ENCODE measurements at places on chromosomes 1 and 21. TPM values are rescaled to one million over a fixed set of nuclear protein-coding genes. Genes with fewer than 3 reads are reported as not detected.

DNA sequence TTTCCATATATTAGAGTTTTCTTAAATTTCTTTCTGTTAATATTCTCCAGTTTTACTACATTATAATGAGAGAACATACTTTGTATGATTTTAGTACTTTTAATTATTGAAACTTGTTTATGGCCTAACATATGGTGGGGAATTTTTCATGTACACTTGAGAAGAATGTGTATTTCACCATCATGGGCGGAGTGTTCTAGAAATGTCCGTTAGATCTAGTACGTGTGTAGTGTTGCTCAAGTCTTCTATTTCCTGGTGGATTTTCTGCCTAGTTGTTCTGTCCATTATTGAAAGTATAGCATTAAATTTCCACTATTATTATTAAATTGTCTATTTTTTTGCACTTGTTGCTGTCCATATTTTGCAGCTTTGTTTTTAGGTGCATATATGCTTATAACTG lies 64.0 kb upstream of the RGS21 start:
- no peak for DNase-seq

The PPFIA4 gene
- total RNA-seq: 19.6 TPM

The LRRC71 gene
- not detected for total RNA-seq

GRCh38 chr1:41851589-41851988 lies 67.1 kb downstream of the HIVEP3 start:
- peak; percentile 18 for DNase-seq

- no peak for DNase-seq
These were observed 87.7 kb downstream of the KCNJ6 start for GRCh38 chr21:37828556-37828955.

DNA sequence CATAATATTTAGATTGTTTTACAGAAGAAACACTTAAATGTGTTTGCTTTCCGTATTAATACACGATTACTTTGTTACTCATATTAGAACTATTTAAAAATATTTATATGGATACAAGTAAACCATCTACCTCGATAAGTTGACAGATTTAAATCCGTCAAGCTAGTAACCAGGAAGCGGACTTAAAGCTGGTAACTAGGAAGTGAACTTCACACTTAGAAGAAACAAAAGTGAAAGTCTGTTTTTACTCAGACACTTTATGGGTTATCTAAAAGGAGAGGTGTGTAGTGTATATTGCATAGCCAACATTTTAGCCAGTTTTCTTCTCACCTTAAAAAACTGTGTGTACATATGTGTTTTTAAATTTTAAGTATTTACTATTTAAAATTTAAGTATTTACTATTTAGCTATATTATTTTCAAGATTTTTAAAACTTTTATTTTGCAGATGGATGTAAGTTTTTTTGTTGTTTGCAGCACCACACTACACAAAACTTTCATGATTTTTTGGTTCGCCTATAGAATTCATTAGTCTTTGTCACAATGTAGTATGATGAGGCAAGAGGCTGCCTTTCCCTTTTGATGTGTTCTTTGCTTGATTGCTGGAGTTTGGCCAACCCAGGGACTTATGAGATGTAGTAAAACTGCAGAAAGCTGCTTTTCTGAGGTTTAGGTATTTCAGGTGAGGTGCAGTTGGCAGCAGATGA lies 2.7 kb downstream of the USP25 start:
- peak; percentile 68 for DNase-seq

The TMEM69 gene
- total RNA-seq: 18.7 TPM

The PRDM15 gene
- total RNA-seq: 22.1 TPM

The KRTAP20-4 gene
- total RNA-seq: not detected

The FCGR2B gene
- 7.1 TPM for total RNA-seq

The LCE6A gene
- not detected for total RNA-seq

GRCh38 chr1:63640633-63641567 lies 47.7 kb downstream of the PGM1 start:
- no peak for DNase-seq

The GUCA2B gene
- total RNA-seq: not detected

The HSD11B1 gene
- not detected for total RNA-seq

- no peak for DNase-seq
These were observed 65.2 kb upstream of the VAMP3 start for GRCh38 chr1:7705908-7706216.

The KRTAP12-2 gene
- total RNA-seq: not detected

- DNase-seq: no peak
These were observed 197.8 kb downstream of the FOXD2 start for GRCh38 chr1:47635597-47635996.

GRCh38 chr1:194339471-194339870 lies 1153.1 kb upstream of the B3GALT2 start:
- no peak for DNase-seq

GRCh38 chr1:24961961-24962861 lies 32.1 kb upstream of the RUNX3 start:
- no peak for DNase-seq

DNA sequence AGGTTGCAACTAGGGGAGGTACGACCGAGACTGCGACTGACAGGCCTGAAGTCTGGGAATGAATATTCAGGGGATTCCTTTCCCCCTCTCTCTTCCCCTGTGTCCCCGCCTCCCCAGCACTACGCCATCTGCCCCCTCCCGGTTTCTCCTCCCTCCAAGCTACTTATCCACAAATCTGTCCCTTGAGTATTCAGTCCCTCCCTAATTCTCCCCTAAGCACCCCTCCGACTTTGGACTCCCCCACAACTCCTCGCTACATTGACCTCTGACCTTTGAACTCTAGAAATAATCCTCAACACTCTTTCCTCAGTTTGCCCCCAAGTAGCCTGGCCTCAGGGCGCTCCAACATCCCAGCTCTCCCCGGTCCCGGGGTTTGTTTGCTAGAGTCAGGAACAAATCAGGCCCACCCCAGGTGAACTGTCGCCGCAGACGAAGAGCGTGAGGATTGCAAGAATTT lies 393 bp downstream of the LYSMD1 start:
- DNase-seq: no peak

The MIXL1 gene
- total RNA-seq: not detected

The TMEM240 gene
- not detected for total RNA-seq

DNA sequence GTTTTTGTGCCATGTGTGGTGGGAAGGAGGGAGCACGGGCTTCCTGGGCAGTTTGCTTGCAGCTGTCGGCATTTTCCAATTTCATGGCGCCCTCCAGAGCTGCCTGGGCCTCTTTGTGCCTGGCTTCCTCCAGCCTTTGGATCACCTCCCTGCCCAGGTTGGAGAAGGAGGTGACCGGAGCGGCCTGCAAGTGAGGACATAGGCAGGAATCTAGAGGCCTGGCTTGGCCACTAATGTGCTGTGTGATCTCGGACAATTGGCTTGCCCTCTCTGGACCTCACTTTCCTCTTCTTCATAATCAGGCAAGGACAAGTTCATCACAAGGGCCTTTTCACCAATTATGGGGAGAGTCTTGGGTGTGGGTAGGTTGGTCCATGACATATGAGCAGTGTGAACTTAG lies 245.1 kb downstream of the MATN1 start:
- no peak for DNase-seq

DNA sequence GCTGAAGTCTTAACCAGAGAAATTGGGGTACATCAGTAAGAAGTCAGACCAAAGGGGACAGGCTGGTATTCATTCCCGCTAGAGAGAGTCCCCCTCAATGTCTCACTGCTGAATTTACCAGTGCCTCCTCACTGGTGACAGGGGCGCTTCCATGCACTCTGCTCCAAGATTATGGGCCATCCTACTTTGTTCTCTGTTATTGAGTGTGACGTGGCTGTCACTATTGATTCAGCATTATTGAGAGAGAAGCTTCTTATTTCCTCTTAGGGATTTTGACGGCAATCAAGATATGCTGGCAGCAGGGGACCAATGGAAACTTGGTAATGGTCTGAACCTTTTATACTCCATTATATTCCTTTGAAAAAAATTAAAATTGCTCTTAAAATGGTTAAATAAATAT lies 118.6 kb downstream of the SYF2 start:
- peak; percentile 2 for DNase-seq

DNA sequence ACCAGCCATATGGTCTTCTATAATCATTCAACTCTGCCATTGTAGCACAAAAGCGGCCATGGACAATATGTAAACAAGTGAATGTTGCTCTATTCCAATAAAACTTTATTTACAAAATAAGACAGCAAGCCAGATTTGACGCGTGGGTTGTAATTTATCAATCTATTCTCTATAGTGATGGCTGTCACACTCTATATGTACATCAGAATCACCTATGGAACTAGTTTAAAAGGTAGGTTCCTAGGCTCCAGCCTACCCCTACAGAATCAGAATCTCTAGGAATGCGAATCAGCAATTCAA lies 7.7 kb downstream of the BCL2L15 start:
- DNase-seq: no peak

DNA sequence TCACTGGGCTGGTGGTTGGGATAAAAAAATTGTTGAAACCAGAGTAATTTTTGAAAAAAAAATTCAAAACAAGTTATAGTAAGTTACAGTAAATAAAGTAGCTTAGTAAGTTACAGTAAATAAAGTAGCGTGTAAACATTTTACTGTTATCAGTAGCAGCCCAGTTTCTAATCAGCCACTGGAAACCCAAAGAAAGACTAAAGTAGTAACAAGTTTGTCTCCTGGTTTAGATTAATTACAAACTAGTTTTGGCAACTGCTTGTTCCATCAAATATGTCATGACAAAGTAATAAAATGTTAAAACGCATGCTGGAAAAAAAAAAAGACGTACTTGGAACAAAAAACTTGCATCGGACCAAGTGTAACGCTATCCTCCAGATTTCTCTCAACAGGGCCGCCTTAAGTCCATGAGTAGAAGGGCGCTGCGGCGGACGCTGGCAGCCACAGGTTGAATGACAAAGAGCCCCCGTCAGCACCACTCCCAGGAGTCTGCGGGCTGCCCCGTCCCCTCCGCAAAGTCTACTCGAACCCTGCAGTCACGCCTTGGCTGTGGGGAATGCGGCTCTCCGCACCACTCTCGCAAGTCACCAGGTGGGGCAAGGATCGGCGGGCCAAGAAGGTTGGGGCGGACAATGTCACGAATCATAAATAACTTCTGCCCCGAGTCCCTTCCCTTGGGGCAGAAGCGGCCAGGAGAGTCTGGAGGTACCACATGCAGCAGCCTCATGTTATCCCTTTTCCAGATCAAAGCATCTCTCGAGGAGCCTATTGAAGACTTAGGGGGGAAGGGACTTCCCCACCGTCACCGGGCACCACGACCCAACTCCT lies 837 bp downstream of the SLC16A1 start:
- DNase-seq: peak; percentile 72

DNA sequence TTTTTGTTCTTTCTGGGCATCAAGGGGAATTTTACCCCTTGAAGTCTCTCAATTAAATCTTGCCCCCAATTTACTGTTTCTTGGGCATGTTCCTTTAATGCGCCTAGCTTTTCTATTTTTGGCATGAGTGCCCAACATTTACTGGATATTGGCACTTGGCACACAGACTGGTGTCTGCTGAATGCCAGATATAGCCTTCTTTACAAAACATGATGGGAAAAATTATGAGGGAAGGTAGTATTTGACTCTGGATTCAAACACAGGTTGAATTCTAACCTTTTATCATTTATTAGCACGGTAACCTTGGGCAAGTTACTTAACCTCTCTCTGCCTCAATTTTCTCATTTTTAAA lies 88.3 kb upstream of the GPR52 start:
- DNase-seq: no peak

DNA sequence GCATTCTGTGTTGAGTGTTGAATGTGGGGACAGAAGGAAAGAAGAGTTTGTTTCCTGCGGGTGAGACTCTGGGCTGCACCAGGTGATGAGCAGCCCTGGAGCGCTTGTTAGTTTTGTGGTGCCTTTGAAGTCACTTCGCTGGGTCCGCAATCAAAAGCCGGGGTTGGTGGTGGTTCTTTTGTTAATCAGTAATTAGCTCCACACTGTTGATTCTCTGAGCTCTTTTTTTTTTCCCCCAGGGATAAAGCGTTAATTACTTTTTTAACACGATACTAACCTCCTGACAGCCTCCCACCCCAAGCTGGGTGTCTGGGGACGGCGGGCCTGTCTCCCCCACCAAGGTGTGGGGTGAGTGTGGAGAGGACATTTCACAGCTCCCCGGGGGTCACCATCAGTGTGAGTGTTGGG lies 56.6 kb downstream of the AGPAT3 start:
- peak; percentile 6 for DNase-seq

The GSTM1 gene
- 43.1 TPM for total RNA-seq

DNA sequence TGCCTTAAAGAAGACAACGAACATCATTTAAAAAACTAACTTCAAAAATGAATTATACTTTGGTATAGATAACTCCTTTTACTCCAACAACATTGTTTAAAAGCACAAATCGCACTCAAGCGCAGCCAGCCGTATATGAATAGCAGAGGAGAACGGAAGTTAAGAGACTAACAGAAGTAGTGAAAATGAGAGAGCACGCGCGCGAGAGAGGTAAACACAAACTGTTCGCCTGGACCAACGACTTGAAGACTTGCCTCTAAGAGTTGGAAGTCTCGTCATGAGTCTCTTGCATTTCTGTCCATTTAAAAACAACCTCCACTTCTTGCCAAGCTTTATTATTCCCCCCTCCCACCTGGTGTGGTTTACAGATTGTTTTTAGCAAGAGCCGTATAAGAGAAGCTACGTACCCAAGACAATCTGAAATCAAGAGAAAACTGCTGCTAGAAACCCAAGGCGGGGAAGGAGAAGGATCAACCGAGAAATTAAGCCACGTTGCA lies 479 bp downstream of the SELENOF start:
- DNase-seq: no peak

DNA sequence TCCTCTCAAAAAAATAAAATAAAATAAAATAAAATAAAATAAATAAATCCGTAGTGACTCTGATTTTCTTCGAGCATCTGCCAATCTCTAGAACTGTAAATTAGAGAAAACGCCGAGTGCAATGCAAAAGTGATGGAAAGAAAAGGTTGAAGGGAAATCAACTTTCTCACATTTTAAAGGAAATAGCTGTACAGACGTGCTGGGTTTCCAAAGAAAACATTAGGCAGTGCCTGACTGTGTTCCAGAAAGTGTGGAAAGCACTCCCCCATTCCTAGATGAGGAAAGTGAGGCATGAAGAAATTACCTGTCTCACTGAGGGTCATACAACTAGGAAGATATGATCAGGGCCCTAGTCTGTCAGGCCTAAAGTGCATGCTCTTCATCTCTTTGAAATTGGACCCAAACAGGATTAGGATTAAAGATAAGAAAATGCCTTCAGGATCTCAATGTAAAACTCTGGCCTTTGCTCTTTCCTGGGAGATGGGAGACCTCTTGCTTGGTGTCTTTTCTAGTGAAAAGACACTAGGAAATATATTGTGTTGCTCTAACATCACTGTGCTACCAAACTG lies 1.8 kb upstream of the PTPN14 start:
- no peak for DNase-seq

- DNase-seq: no peak
These were observed 378.9 kb downstream of the HHAT start for GRCh38 chr1:210707300-210708240.

- no peak for DNase-seq
These were observed 33.4 kb downstream of the SH3BP5L start for GRCh38 chr1:248792342-248792741.

DNA sequence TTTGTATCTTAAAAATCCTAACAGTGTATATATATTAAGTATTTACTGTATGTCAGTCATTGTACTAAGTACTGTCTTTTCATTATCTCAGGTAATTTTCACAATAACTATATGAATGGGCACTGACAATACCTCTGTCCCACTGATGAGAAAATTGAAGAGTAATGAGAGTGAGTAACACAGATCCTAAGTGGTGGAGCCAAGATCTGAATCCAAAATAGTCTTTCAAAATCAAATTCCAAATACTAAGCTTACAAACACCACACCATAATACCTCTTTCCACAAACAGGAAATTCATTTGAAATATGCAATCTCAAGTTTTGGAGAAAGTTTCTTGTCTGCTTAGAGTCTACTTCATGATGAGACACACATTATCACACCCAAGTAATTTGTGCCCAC lies 105.9 kb upstream of the EDEM3 start:
- DNase-seq: no peak

The ZNF593 gene
- 73.8 TPM for total RNA-seq
